AG04450 (cell line): ENCODE measurements at places on chromosomes 16 and 17. TPM values are rescaled to one million over a fixed set of nuclear protein-coding genes. Genes with fewer than 3 reads are reported as not detected.
A peak's percentile ranks its signal among the peaks of the same experiment; 100 is the strongest.

The LGALS9 gene
- polyA plus RNA-seq: 3.0 and 3.5 TPM in 2 replicates

The ALOX15 gene
- not detected in 2 replicates for polyA plus RNA-seq

The ALDOC gene
- polyA plus RNA-seq: 46.3 and 48.6 TPM in 2 replicates

The RAB40B gene
- polyA plus RNA-seq: 5.4 and 7.2 TPM in 2 replicates

The FZD2 gene
- polyA plus RNA-seq: 49.4 and 73.4 TPM in 2 replicates

GRCh38 chr17:82129095-82129494 lies 31.1 kb upstream of the FASN start:
- no peak for DNase-seq

DNA sequence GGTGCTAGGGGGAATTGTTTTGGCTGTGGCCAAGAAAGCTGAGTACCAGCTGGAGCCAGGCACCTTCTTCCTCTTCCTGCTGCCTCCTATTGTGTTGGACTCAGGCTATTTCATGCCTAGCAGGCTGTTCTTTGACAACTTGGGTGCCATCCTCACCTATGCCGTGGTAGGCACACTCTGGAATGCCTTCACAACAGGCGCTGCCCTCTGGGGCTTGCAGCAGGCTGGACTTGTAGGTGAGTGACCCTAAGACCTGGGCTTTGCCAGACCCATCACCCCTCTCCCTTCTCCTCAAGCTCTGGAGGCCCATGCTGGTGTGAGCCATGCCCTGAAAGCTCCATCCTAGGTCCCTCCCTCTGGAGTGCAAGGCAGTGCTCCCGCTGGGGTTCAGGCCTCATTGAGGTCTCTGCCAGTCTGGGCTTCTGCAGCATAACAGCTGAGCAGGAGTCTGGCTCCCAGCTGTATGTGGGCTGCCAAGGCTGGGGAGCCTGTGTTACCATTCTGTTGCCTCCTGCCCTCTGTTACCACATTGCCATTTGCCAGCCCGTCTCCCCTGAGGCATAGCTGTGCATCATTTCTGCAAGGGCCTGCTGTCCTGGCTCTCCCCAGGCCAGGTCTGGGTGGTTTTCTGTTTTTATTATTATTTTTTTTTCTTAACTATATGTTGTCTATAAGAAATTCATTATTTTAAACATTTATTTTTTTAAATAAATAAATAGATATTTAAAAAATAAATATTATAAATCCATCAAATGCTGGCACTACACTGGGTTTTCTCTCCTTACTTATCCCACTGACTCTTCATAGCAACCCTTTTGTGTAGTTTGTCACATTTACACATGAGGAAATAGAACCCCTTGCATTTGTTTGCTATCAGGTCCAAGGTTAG lies 4.1 kb downstream of the SLC9A5 start:
- no peak for DNase-seq

DNA sequence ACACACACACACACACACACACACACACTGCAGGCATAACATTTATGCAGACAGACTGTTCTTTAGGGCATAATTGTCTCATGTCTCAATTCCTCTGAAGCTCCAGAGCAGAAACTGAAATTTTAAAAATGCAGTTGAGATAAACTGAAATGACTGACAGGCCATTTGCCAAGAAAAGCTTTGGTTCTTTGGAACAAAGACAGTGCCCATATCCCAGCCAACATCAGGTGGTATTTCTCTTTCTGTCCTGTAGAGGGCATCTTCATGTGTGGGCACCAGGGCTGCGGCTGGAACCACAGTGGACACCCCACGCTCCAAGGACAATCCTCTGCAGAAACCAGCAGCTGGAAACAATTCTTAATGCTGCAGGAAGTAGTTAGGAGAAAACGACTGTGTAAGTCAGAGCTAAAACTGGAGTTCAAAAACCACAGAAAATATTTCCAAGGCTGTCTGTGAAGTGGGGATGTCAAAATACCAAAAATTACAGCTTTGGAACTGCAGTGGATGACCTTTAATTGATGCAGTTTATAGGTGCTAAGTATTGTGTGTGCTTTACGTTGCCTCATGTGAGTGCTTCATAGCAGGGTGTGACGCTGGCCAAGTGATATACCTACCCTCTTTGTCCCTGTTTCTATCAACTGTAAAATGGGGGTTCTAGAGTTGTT lies 10.6 kb upstream of the MEFV start:
- no peak for DNase-seq

DNA sequence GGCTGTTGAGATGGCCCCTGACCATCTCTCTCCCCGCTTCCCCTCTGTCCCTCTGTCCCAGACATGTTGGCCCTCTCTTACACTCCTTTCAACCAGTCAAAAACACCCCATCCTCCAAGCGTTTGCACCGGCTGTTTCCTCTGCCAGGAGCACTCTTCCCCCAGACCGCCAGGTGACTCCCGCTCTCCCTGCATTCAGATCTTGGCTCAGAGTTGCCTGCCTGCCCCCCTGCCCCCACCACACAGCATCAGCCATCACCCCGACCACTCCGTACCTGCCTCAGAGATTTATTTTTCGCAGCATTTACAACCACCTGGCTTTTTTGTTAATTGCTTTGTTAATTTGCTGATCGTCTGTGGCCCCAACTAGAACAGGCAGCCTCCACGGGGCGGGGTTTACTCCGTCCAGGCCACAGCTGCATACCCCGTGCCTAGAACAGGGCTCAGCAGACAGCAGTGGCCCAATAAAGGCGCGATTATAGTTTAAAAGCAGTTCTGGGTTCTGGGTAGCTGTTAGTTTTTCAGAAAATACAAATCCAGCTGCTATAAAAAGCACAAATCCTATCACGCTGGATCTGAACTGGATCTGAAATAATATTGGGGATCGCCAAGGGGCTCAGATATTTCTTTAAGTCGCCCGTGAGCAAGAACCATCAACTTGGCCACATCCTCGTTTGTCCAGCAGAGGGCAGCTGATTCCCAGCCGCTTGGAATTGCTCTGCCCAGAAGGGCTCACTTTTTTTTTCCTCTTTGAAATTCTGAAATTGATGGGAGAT lies 173.6 kb downstream of the IRF8 start:
- DNase-seq: peak; percentile 77

- DNase-seq: no peak
These were observed 11.6 kb downstream of the NATD1 start for GRCh38 chr17:21241564-21241963.

- DNase-seq: no peak
These were observed 65.3 kb upstream of the PLCG2 start for GRCh38 chr16:81713796-81714195.

- no peak for DNase-seq
These were observed 135.8 kb upstream of the CA10 start for GRCh38 chr17:52294301-52294700.

GRCh38 chr16:80984124-80984892 lies 22.4 kb downstream of the CMC2 start:
- no peak for DNase-seq

- DNase-seq: no peak
These were observed 4.4 kb upstream of the MTSS2 start for GRCh38 chr16:70689970-70690891.

DNA sequence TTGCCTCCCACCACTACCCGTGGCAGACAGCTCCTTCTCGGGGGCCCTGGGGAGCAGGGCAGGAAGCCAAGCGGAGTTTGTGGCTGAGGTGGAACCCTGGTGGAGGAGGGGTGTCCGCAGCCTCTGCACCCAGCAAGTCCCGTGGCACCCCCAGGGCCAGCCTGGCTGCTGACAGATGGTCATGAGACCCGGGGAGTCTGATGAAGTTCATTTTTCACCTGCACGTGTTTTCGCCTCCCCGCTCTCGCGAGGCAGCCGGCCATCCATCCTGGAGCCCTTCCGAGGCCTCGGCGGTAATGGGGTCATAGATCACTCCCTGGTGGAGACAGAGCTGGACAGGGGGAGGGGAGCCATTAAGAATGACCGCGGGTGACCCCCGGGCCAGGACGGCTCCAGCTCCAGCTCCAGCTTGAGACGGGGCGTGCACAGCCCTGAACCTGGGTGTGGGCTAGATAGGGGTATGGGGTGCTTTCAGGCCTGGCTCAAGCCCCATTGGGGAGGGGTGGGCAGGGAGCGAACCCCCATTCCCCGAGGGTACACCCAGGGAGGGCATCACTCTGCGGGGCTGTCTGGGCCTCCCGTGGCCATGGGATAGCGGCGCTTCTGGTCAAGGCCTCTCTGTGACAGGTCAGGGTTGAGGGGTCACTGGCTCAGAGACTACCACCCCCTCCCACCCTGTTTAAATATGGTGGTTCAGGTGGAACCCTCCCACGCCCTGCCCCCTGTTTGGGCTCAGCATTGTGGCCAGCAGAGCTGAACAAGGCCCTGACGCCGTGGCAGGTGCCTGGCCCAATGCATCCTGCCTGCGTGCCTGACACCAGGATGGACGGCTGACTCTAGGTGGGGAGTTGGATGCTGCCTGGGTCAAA lies 227.4 kb upstream of the GSE1 start:
- DNase-seq: no peak

DNA sequence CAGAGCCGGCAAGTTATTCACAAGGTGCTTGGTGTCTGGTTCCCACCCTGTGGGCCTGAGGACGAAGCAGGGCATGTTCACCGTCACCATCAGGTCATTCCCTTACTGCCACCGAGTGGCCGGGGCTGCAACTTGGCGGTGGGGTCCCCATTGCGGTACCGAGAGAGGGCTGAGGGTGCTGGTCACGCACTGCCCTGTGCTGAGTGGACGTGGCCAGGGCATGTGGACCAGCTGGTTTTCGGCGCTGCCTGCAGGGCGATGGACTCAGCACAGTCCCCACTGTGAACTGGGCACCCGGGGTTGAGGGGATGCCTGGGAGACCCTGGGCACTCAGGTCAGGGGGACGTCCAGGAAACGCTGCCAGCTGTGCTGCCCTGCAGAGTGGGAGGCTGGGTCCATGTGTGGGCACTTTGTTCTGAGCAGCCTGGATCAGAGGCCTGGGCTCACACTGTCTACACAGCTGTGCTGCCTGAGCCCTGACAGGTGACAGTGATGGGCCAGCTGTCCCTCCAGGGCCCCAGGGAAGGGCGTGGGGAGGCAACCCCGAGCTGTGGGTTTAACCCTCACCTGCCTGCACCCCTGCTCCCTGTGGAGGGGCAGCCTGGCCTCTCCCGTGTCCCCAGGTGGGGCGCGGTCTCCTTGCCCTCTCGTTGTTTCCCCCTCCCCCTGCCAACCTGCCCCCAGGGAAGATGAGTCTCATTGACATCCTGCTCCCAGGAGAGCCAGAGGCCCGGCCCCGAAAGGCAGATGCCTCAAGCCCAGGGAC lies 39.3 kb upstream of the GNG13 start:
- no peak for DNase-seq

DNA sequence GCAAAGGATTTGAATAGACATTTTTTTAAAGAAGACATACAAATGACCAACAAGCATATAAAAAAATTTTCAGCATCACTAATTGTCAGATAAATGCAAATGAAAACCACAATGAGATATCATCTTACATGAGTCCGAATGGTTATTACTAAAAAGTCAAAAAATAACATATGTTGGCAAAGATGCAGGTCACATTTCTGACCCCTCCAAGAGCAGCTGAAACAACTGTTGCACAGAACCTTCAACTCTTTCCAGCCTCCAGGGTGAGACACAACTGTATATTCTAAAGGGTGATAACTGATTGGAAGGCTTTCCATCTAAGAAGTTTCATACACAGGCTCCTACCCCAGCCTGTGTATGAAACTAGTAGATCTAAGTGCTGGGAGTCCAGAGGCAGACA lies 51.9 kb downstream of the SLFN5 start:
- no peak for DNase-seq

GRCh38 chr16:73383195-73383987 lies 335.5 kb upstream of the ZFHX3 start:
- no peak for DNase-seq
